Stimulated activated CD4-positive, alpha-beta T cell treated with anti-CD3 and anti-CD28 coated beads, TNF-alpha, amount 100 ng/mL, for 48 hours (primary cell): ENCODE measurements at places on chromosomes 2 and 18.

- DNase-seq, result peak; percentile 48
These were observed 35.3 kb downstream of the GALNT1 start for GRCh38 chr18:35616664-35617423.

DNA sequence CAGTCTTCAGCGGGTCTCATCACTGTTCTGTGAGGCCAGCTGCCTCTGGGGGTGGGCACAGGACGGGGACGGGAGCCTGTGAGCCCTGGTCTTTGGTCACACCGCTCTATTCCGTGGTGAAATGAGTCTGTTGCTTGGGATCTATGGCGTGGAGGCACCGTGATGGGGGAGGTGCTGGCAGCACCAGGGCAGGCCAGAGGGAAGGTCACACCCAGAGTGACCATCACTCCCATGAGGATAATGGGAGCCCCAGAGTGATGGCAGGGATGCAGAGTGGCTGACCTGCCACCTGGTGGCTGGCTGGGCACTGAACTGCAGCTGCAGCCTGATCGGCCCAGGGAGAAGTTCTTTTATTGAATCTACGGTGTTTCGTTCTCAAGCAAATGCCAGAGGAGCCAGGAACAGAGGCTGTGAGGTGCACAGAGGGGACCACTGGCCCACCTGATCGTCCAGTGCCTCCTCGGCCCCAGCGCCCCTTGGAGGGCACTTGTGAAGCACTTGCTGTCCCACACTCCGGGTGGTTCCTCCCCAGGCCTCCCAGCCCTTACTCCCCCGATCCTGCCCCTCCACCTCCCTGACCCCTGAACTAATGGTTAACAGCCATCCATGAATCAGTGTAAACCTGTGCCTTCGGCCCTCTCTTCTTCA lies 17.9 kb downstream of the KCNIP3 start:
- no peak for DNase-seq

GRCh38 chr2:136357007-136357380 lies 239.0 kb upstream of the CXCR4 start:
- no peak for DNase-seq

GRCh38 chr2:204545861-204546735 lies 823 bp downstream of the PARD3B start:
- no peak for DNase-seq

- no peak for DNase-seq
These were observed 21.2 kb downstream of the GPC1 start for GRCh38 chr2:240456447-240457222.

DNA sequence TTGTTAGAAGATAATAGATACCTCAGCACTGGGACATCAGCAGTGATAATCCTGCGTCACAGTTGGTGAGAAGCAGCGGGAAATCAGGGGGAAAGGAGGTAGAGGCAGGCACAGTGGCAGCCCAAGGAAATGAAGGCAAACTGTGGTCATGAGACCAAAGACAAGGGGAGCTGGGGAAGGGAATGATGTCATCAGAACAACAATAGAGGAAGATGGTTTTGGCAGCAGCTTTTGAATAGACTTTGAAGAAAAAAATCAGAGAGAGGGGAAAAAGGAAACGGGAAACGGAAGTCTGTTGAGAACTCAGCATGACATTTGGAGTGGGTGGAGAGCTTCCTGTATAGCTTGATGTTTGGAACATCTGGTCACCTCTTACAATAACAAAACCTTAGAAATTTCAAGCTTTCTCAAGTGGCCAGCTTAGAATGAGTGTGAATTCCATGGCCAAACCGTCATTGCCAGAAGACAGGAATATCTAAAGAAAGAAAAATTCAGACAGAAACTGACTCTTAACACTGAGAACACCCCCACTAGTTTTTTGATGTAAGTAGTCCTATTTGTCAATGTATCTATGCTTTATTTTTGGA lies 18.4 kb upstream of the YES1 start:
- peak; percentile 12 for DNase-seq

- DNase-seq, result no peak
These were observed 57.6 kb upstream of the SERTAD2 start for GRCh38 chr2:64711252-64711800.

GRCh38 chr2:169712791-169713227 lies 18.5 kb downstream of the PHOSPHO2 start:
- DNase-seq, result no peak

- DNase-seq, result no peak
These were observed 1.5 kb upstream of the EVX2 start for GRCh38 chr2:176085120-176085788.

DNA sequence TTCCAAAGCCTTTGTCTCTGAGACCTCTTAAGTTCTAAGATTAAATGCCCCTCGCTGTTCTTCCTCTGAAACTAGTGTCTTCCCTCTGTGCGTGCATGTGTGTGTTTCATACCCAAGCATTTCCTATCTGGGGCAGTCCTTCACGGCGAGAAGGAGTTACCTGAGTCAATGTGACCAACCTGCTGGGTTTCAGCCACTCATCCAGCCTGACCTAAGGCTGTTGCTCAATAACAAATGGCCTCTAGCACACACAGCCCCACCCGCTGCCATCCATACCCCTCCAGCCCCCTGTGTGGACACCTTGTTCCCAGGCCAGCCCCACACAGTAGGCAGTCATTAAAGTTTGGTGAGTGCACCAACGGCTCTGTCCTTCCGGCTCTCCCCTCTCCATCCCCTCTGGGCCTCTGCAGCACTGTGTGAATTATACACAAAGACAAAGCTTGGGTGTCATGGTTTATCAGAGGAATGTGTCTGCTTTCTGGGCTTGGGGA lies 53.8 kb upstream of the FOSL2 start:
- no peak for DNase-seq

DNA sequence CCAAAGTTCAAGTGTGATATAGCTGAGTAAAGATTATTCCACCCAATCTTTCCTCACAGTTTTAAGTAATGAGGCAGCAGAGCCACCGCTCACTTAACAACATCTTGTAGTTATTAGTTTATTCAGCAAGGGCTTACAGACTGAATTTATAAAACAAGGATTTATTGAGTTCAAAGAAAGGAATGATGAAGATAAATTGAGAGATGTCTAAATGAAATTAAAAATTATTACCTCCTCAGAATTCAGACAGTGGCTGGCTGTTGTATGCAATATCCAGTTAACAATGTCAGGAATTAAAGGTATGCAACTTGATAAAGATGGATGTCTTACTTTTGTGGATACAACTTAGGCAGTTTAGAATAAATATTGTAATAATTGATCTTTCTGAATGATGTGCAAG lies 927.3 kb upstream of the CDH2 start:
- no peak for DNase-seq

- no peak for DNase-seq
These were observed 317.5 kb upstream of the RAB6C start for GRCh38 chr2:129661935-129662334.

DNA sequence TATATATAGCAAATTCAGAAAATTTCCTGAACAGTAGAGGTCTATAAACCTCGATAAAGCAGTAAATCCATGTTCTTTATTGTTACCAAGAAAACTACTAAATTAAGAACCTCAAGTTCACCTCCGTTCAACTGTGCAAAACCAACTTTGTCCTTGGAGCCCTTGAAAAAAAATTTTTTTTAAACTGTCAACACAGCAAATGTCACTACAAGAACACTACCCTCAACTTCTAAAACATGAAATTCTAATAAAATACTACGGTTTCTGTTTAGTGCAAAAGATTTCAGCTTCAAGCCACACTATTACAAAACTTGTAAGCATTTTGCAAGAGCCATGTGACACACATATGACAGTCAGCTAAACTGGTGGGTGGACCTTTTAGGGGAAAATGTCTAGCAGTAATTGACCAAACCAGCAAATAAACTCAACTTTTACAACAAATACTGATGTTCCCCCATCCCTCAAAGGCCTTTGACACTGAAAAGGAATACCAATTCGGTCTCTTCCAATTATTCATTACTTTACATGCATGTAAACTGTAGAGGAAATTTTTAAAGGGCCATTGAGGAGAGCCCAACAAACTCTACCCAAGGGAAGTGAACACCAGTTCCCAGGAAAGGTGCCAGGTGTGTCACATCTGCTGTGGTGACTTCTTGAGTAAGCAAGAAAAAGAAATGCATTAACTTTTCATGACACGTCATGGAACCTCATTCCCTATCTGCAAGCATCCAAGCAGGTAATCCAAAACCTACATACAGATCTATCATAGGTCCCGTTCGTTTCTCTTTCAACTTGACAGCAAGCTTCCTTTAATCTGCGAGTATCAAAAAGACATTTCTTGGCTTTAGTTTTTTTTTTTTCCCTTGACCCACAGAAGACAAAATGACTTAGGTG lies 1.4 kb downstream of the RAB1A start:
- DNase-seq, result no peak

GRCh38 chr2:60468382-60469085 lies 84.9 kb downstream of the BCL11A start:
- no peak for DNase-seq

DNA sequence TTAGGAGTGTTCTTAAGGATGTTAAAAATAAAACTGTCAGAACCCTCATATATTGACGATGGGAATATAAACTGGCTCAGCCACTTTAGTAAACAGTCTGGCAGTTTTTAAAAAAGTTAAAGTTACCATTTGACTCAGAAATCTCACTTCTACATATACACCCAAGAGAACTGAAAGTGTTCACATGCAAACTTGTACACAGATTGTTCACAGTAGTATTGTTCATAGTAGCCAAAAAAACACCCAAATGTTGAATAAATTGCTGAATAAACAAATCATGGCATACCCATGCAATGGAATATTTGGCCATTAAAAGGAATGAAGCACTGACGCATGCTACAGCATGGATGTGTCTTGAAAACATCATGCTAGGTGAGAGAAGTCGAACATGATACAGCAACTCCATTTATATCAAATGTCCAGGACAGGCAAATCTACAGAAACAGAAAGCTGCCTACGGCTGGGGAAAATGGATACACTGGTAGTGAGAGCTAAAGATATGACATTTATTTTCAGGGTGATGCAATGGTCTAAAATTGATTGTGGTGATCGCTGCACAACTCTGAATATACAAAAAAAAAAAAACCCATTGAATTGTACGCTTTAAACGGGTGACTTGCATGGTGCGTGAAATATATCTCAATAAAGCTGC lies 10.1 kb downstream of the RPL31 start:
- DNase-seq, result no peak

DNA sequence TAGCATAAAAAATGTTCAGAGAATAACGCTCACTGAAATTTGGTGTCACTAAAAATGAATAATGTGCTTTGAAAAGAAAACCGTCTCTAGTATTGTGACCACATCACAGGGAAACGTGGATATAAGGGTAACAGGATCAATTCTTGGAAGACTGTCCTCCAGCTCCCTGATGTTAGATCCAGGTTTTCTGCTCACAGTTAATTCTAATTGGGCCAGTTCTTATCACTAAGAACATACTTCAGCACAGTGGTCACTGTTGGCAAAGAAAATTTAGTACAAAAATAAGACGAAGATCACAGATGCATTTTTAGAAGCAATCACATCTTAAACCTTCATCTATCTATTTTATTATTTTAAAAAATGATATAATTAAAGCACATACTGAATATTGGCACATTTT lies 57.0 kb upstream of the CD226 start:
- no peak for DNase-seq

DNA sequence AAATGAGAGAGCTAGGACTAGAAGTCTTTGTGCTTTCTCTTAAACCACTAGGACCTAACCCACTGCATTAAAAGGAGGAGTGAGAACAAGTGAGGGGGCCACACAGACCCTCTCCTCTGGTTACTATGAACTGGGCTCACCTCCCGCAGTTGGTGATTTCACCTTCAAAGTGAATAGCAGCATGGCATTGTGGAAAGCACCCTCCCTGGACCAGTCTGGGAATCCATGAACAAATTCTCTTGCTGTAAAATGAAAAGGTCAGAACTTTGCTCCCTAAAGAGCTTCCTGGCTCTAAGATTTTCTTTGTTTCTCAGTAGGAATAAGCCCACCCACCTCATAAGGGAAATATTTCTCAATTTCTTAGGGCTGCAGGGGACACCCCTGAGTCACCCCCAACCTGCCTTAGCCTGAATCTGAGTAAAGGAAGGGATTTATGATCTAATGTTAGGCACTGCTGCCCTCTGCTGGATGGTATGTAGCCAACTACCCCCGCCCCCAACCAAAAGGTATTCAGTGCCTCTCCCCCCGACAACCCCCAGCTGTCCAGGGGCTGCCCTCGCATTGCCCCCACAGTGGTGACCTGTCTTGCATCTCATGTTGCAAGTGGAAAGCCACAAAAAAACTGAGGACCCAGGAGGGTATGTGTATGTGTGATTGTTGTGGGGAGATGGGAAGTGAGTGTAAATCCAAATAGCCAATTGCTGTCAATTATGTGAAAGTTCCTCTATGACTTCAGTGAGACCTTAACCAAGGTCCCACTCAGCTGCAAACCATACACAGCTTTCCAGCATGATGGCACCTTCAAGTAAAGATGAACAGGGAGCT lies 230.9 kb upstream of the SLC14A2 start:
- DNase-seq, result peak; percentile 10

GRCh38 chr2:207221731-207222130 lies 56.0 kb upstream of the KLF7 start:
- DNase-seq, result no peak

DNA sequence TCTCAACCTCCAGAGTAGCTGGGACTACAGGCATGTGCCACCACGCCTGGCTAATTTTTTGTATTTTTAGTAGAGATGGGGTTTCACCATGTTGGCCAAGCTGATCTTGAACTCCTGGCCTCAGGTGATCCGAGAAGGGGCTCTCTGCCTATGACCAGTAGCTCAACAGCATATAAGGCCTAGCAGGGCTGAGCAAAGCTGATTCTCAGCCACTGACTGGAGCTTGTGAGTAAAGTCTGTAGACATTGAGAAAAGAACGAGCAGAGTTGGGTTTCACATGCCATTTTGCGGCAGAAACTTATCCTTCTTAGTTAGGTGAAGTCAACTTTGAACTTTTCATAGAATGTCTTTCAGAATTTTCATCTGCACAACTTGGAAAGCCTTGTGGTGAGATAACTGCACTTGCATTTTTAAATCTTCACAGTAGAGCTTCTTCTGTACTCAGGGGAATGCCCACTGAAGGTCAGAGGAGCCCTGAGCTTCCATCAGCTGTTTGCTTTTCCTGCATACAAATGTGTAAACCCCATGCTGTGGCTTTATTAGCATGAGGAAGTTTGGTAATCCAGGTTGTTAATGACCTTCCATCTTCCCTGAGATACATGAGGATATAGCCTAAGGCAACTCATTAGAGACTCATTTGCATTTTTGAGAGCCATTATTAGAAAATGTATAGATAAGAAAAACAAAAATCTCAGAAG lies 602.4 kb downstream of the METTL4 start:
- no peak for DNase-seq
